Activated CD8-positive, alpha-beta memory T cell treated with anti-CD3 and anti-CD28 coated beads for 24 hours (primary cell): ENCODE measurements at places on chromosomes 5 and 9.

GRCh38 chr5:75473463-75473862 is 38.0 kb downstream of the CERT1 start:
- no peak for DNase-seq

DNA sequence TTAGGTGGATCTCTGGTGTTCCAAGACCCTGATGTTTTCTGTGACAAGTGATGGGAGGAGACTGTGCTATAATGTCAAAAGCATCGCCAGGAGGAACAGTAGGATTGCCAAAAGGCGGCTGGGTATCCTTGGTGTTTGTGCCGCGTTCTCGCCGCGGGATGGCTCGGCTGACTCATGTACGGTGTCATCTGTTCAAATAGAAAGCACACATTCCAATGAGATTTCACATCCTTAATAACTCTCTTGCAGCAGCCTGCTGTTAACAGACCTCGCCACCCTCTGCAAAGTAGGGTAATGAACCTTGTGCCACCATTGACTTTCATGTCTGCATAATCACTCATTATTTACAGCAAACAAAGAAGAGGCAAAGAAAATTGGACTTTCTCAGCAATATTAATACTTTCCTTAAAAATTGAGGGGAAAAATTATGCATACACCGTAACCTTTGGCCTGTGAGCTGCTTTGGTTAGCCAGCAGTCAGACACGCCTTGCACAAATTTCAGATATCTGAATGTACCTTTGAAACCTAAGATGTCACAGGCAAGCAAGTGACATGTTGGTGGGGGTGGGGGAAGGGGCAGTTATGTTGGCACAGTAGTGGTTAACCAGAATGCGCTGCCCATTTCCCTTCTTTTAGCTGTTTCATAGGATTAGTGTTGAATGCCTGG is 289.4 kb downstream of the EFNA5 start:
- DNase-seq, result no peak

DNA sequence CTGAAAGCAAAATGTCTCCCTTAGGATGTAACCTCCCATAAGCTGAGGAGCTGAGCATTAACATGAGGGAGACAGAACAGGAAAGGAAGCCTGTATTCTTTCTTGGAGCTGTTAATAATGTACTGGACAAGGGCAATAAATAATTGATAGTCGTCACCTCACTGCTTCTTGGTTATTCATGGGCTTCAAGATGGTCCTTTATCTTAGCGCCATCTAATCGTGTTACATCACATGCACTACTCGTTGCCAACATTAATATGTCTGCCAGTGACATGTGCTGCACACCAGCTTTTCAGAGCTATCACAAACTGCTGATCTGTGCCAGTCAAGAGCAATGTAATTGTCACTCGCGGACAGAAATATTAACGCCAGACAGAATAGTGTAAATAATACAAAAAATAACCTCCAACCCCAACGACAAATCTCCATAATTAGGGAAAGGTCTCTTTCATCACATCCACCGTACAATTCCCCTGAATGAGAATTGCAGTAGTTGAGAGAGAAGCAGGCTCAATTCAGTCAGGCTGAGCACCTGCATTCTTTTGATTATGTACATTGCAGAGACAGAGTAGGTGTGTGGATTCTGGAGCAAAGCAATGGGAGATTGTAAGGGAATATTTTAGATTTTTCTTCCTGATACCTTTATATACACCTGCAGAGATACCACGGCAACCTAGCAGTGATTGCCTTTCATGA is 267.1 kb downstream of the SPATA31D1 start:
- DNase-seq, result no peak

GRCh38 chr5:133742431-133742988 is 130.2 kb upstream of the FSTL4 start:
- peak; percentile 17 for DNase-seq

- DNase-seq, result no peak
Observed at GRCh38 chr5:117889596-117889995, 1098.8 kb downstream of the DTWD2 start.

DNA sequence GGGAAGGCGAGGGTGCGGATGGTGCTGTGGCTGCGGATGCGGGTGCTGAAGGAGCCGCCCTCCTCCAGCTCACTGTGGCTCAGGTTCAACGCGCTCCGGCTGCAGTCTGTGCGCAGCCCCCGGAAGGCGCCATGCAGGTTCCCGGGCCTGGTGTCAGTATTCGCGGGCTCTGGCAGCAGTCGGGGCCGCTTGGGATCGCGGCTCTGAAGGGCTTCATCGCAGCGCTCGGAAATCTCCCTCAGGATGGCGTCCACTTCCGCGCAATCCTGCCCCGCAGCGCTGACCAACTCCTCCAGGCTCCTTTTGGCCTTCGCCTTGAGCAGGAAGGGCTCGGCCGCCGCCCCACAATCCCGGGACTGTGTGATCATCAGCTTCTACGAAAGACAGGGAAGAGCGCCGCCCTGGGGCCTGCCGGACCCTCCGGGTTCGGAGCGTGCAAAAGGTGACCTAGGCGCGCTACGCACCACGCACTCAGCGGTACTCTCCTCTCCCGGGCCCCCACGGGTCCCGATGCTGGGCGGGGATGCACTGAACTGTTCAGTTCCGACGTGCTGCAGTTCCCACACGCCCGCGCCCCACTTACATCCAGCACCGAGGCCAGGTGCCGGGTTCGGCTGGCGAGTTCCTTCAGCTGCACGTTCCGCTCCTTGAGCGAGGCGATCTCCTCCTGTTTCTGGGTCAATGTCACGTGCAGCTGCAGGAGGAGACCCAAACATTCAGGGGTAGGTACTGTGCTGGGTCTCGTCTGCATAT is 6.5 kb downstream of the MCIDAS start:
- DNase-seq, result no peak

DNA sequence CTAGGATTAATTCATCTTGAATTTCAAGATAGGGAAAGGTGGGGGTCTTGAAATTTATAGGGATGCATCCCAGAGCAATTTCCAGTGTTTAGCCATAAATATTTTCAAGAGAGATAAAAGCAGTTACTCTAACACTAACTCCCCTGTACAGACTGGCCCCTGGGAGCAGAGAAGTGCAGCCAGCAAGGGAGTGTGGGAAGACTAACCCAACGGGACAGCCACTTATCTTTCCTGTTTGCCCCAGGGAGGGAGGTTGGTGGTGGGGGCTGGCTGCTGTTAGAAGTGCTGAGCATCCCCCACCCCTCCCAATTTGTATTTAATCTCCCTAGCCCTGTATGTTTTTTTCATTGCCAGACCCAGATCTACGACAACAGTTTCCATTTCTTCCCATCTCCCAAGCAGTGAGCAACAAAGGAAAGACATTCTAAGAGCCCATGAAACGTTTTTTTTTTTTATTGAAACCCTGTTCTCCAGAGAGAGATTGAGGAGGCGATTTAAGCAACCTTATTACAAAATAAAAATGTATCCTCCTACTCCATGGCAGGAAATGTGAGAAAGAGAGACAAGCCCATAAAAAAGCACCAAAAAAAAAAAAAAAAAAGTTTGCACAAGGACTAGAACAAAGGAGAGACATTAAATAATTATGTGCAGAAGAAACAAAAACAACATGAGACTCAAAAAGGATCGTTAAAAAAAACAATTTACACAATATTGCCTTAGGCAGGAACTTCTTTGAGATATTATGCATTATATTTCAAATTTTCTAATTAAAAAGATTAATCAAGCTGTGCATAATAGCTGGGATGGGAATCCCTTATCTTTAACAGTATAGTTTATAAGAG is 343.4 kb downstream of the ARHGEF28 start:
- no peak for DNase-seq

DNA sequence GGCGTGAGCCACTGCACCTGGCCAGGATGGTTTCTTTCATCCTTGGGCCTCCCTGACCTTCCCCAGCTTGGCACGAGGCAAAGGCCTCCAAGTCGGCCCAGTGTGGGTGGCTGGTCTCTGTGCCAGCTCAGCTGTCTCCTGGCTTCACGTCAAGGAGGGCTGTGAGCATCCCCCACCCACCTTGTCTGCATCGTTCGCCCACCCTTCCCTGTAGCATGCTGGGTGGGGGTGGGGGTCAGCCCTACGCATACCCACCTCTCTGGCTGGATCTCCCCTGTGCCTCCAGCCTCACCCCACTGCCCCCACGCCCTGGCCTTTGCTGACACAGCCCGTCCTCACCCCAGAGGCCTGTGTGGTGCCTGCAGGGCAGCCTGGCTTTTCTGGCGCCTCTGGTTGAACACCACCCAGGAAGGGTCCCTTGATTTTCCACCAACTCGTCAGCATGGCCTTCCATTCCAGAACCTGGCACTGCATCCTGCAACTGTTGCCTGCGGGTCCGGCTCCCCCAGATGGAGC is 8.8 kb upstream of the WDR5 start:
- no peak for DNase-seq

DNA sequence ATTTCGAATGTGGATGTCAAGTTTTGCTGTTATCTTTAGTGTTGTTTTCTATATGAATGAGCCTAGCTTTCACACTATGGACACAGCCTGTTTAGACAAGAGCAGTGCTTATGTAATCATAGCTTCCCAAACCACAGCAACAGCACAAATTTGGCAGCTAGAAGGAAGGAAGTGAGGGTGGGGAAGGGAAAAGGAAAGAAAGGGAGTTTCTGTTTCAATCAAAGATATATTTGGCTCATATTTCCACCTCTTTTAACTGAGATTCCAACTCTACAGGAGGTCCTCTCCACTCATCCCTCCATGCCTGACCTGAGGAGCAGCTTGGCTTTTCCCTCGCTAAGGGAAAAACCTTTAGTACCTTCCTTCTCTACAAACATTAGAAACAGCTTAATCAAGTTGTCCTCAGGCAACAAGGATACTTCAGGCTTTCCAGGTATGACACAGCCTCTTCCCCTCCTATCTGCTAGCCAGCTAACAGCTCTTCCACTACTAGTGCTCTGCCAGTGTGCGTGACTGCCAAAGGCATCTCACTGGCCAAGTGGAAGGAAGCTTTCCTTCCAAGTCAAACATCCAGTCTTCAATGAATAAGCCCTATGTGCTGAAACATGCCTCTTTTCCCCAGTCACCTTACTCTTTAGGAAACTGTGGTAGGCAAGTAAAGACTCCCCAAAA is 268.6 kb upstream of the PTGER4 start:
- DNase-seq, result no peak

DNA sequence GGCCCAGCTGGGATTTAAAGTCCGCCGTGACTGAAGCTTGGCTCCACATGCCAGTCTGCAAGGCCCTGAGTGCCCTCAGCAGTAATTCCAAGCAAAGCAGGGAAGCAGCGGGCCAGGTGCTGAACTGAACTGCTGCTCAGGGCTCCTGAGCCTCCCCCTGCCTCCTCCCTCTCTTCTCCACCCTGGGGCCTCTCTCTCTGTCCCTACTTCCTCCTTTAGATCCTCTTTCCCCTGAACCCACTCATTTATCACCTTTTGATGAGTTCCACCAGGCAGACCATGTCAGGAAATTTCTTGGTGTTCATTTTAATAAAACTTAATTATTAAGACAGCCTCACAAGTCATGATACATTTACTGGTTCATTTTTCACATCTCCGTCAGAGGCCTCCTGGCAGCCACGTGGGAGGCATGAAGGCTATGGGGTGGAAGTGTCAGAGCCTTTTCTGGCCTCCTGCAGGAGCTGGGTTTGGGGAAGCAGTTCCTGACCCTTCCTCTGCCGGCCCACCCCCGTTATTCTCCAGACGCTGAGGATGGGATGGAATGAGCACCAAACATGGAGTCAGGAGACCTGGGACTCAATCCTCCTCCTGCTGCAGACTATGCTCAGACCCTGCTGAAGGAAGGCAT is 32.2 kb upstream of the KCNIP1 start:
- DNase-seq, result no peak

DNA sequence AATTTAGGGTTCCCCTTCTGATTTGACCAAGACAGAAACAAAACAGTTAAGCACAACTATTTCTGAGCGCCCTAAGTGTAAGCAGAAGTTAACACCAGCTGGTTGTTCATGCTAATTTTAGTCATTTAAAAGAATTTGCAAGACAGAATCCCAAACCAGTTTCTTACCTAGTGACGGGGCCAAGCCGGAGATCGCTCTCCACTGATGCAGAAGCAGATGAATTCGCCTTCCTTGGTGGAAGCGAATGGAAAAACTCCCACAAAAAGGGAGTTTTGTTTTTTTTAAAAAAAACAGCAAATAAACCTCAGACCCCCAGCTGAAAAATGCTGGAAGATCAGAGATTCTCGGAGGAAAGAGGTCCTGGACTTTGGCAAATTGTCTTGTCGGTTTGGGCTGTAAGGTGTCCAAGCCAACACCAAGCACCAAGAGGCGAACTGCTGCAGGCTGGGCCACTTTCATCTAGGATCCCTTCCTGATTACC is 47.4 kb upstream of the GLDC start:
- DNase-seq, result no peak

GRCh38 chr5:157215514-157216167 is 35.0 kb downstream of the ITK start:
- no peak for DNase-seq

GRCh38 chr5:153067869-153068268 is 422.6 kb upstream of the GRIA1 start:
- no peak for DNase-seq

DNA sequence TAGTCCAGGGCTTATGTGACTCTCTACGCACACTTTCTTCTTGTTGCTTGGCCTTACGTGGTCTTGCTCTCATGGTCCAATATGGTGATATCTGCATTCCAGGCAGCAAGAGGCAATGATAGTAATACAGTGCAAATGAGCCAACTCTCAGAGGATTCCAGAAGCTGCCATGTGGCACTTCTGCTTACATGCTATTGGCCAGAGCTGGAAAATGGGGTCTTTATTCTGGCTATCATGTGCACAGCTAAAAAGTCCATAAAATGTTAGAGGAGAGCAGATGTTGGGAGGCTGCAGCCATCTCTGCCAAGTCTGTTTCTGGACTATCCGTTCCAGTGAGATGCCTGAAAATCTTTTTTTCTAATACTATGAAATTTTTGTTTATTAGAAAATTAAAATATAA is 2.9 kb upstream of the SEPTIN8 start:
- DNase-seq, result no peak

GRCh38 chr5:1343931-1344901 is 683 bp downstream of the CLPTM1L start:
- no peak for DNase-seq

DNA sequence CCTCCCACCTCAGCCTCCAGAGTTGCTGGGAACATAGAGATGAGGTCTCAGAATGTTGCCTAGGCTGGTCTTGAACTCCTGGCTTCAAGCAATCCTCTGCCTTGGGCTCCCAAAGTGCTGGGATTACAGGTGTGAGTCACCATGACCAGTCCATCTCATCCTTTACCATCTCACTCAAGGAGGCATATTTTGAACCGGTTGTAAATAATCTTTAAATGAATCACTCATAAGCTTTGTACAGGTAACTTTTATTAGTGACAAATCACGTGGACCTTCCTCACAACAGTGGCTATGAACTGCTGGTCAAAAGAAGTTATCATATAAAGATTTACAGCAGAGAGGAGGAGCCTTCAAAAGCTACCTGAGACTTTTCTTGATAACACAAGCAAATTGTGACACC is 70.7 kb downstream of the RFK start:
- no peak for DNase-seq

DNA sequence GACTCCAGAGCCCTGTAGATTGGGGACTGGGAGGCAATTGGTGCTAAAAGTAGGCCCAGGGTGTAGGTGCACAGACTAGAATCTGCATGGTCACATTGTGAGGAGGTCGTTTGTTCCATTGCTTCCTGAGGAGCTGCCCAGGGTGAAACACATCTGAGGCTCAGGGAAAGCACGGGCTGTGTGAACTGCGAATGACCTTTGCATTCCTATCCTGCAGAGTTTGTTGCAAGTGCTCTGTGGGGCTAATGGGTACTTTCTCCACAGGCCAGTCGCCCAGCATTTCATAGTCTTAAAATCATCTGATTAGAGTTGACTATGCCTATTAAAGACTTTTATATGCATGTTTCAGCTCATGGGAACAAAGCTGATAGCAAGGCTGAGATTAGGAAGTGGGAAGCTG is 14.4 kb upstream of the SLC46A2 start:
- DNase-seq, result no peak

GRCh38 chr5:68343421-68343826 is 127.9 kb downstream of the PIK3R1 start:
- DNase-seq, result no peak

- no peak for DNase-seq
Observed at GRCh38 chr9:26131886-26132285, 453.6 kb upstream of the TUSC1 start.
